ENCODE measurements at places on chromosomes 7 and 10. TPM values are rescaled to one million over a fixed set of nuclear protein-coding genes. Genes with fewer than 3 reads are reported as not detected.

DNA sequence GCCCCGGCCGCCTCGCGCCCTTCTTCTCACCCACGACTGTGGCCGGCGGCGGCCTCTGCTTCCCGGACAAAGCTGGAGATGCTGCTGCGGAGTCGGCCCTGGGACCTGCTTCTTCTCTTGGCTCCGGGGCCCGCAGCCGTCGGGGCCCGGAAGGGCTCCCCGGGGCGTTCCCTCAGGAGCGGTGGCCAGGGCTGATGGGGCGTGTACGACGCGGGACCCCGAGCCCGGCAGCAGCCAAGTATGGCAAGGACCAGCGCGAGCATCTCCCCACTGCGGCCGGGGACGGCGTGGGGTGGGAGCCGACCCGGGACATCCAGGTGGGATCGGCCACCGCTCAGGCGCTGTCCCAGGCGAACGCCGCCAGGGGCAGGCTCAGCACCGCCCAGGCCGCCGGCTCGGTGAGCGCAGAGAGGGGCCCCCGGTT is 27.6 kb upstream of the BMS1 start:
- H3K4me3 ChIP-seq, result no peak overlapping the region
- no peak for DNase-seq
- H3K36me3 ChIP-seq, result no peaks in the 10 kb centered on the region
- peaks cover 20% of the 10 kb centered on the region for H3K27me3 ChIP-seq
- peaks cover 17% of the 10 kb centered on the region for H3K4me1 ChIP-seq
- H3K27ac ChIP-seq, result no peak overlapping the region

GRCh38 chr10:70432561-70433263 is 8.8 kb downstream of the NODAL start:
- H3K27ac ChIP-seq, result peak overlapping the region; percentile 89
- peaks cover 25% of the 10 kb centered on the region for H3K36me3 ChIP-seq
- H3K4me3 ChIP-seq, result peak overlapping the region; percentile 58
- H3K4me1 ChIP-seq, result peaks cover 10% of the 10 kb centered on the region

GRCh38 chr10:52895059-52895458 is 122.5 kb upstream of the MBL2 start:
- H3K27ac ChIP-seq, result no peak overlapping the region
- H3K4me1 ChIP-seq, result no peaks in the 10 kb centered on the region
- H3K27me3 ChIP-seq, result peaks cover 10% of the 10 kb centered on the region
- H3K4me3 ChIP-seq, result no peak overlapping the region

- H3K36me3 ChIP-seq, result no peaks in the 10 kb centered on the region
- peak; percentile 60 for DNase-seq
- no peaks in the 10 kb centered on the region for H3K27me3 ChIP-seq
- peaks cover 26% of the 10 kb centered on the region for H3K4me1 ChIP-seq
- peak overlapping the region; percentile 86 for H3K4me3 ChIP-seq
Measured at GRCh38 chr7:50739744-50740435, 42.8 kb downstream of the GRB10 start.

- peaks cover 21% of the 10 kb centered on the region for H3K36me3 ChIP-seq
- H3K4me1 ChIP-seq, result no peaks in the 10 kb centered on the region
- H3K4me3 ChIP-seq, result no peak overlapping the region
- no peaks in the 10 kb centered on the region for H3K27me3 ChIP-seq
Measured at GRCh38 chr10:45607276-45607675, 65.3 kb downstream of the ZFAND4 start.

GRCh38 chr7:90225181-90225580 is 13.6 kb downstream of the STEAP2 start:
- peaks cover 31% of the 10 kb centered on the region for H3K27me3 ChIP-seq
- no peaks in the 10 kb centered on the region for H3K36me3 ChIP-seq

DNA sequence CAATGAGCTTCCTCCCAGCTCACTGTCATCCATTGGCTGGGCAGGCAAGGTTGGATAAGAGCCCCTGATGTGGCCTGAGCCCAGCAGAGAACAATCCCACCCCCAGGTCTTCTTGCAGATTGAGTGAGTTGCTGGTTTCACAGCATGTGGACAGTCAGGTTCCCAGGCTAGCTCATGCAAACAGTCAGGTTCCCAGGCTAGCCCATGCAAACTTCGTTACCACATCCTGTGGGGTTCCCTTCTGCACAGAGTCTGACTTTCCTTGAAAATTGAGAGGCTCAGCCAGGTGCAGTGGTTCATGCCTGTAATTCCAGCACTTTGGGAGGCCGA is 67.1 kb downstream of the TMEM130 start:
- no peak overlapping the region for H3K4me3 ChIP-seq
- no peak overlapping the region for H3K27ac ChIP-seq
- peaks cover 17% of the 10 kb centered on the region for H3K36me3 ChIP-seq
- no peak for DNase-seq

DNA sequence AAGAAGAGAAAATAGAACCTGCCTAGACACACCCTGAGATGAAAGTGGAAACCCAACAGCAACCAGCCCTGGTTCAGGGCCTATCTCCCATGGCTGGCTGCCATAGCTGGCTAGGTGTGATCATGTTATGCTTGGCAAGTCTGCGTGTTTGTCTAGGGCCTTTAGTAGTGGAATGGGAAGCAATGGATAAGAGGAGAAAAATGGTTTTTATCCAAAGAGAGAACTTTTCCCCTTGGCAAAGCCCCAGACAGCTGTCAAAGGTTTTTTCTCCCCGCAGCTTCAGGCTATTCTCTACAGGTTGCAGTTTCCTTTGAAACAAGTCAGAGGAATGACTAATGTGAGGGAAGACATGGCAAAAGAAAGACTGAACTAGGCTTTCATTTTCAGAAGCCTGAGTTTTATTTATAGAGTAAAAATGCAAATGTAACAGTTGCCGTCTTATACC is 161.5 kb downstream of the SEMA3D start:
- H3K27ac ChIP-seq, result no peak overlapping the region
- H3K27me3 ChIP-seq, result no peaks in the 10 kb centered on the region
- no peaks in the 10 kb centered on the region for H3K36me3 ChIP-seq
- no peak overlapping the region for H3K4me3 ChIP-seq

GRCh38 chr10:30828164-30828563 is 198.6 kb upstream of the LYZL2 start:
- no peak overlapping the region for H3K4me3 ChIP-seq
- no peaks in the 10 kb centered on the region for H3K36me3 ChIP-seq
- DNase-seq, result no peak
- peaks cover 9% of the 10 kb centered on the region for H3K27me3 ChIP-seq
- H3K27ac ChIP-seq, result no peak overlapping the region
- H3K4me1 ChIP-seq, result no peaks in the 10 kb centered on the region

DNA sequence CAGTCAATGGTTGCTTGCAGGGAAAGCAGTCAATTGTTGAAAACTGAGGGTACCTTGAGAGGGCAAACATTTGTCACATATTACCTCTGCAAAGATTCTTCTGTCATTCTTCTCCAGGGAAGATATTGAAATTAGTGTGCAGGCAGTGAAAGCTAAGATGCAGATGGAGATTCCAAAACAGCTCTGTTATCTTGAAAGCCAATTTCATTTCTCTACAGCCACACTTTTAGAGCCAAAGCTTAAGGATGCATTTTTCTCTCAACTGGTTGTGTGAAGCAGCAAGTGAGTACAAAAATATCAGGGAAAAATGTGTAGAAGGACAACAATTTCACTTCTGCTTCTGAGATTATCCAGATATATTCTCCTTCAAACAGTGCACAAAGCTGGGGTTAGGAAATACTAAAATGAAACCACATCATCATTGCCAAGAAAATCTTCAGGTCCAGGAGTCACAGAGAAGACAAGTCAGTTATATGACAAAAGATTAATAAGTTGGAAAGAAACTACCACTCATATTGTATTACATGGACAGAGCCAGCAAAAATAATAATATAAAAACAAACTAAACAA is 16.3 kb downstream of the SGMS1 start:
- H3K4me1 ChIP-seq, result peaks cover 39% of the 10 kb centered on the region
- no peak for DNase-seq
- H3K27ac ChIP-seq, result no peak overlapping the region
- no peaks in the 10 kb centered on the region for H3K27me3 ChIP-seq

- H3K4me3 ChIP-seq, result no peak overlapping the region
- H3K27me3 ChIP-seq, result peaks cover 36% of the 10 kb centered on the region
- no peak overlapping the region for H3K27ac ChIP-seq
- DNase-seq, result no peak
Measured at GRCh38 chr10:124088915-124089314, 4.5 kb downstream of the CHST15 start.

DNA sequence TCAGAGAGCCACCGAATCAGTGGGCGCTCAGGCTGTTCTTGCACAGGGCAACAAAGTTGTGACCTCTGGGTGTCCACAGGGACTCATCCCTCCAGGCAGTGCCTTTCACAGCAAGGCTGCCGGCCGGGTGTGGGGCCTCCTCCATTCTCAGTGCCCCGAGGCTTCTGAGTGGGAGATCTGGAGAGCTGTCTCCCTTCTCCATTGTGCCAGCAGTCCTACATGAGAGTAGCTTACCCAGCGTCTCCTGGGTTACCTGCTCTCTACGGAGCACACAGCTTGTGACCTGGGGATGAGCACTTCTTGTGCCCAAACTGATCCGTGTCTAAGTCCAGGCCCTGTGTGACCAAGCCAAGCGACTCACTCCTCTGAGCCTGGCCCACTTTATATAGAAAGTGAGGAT is 240.9 kb upstream of the GRB10 start:
- DNase-seq, result no peak
- H3K27me3 ChIP-seq, result no peaks in the 10 kb centered on the region
- no peaks in the 10 kb centered on the region for H3K4me1 ChIP-seq
- H3K27ac ChIP-seq, result no peak overlapping the region
- no peaks in the 10 kb centered on the region for H3K36me3 ChIP-seq
- no peak overlapping the region for H3K4me3 ChIP-seq

DNA sequence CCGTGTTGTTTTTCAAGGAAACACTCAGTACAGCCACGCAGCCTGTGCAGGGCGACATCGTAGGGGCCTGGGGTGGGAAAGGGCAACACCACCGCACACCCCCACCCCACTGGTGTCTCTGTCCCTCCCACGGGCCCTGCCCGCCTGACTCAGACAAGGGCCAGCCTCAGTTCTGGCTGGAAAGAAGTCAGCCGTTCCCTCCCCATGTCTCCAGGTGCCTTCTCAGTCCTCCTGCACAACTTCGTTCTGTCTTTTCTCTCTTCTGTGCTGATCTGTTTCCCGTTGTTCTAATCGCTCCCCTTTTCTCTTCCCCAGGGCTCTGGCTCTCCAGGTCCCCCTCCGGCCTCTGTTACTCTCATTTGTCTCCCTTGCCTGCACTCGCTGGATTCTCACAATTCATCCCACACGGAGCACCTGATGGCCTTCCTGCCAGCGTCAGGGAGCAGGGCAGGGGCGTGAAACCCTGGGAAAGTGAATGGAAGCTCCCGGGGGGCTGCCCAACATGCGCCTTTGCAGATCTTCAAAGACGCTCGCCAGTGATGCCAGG is 97.7 kb downstream of the WDR37 start:
- H3K4me3 ChIP-seq, result no peak overlapping the region
- no peak for DNase-seq
- H3K36me3 ChIP-seq, result no peaks in the 10 kb centered on the region

DNA sequence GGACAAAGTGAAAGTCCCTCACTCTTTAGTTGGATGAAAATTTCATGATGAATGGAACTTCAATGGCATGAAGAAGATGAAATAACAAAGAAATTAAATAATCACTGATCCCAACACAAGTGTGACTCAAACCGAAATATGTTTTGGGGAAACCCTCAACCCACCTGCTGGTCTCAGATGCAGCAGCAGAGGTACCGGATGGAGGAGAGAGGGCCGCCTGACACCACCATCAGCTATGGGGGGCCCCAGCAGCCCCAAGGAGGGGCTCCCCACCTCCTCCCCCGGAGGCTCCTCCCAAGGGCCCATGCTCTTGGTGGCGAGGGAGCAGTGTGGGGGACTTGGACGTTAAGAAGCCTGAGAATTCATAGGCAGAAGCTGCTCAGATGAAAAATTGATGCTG is 137.2 kb upstream of the ADARB2 start:
- H3K27ac ChIP-seq, result no peak overlapping the region
- DNase-seq, result no peak
- no peak overlapping the region for H3K4me3 ChIP-seq

GRCh38 chr7:36188266-36188665 is 35.2 kb downstream of the EEPD1 start:
- no peaks in the 10 kb centered on the region for H3K27me3 ChIP-seq
- no peak overlapping the region for H3K4me3 ChIP-seq
- no peaks in the 10 kb centered on the region for H3K4me1 ChIP-seq
- no peaks in the 10 kb centered on the region for H3K36me3 ChIP-seq

GRCh38 chr7:143217806-143218205 is 4.0 kb upstream of the TAS2R40 start:
- peaks cover 4% of the 10 kb centered on the region for H3K27me3 ChIP-seq
- DNase-seq, result no peak
- H3K4me3 ChIP-seq, result no peak overlapping the region

DNA sequence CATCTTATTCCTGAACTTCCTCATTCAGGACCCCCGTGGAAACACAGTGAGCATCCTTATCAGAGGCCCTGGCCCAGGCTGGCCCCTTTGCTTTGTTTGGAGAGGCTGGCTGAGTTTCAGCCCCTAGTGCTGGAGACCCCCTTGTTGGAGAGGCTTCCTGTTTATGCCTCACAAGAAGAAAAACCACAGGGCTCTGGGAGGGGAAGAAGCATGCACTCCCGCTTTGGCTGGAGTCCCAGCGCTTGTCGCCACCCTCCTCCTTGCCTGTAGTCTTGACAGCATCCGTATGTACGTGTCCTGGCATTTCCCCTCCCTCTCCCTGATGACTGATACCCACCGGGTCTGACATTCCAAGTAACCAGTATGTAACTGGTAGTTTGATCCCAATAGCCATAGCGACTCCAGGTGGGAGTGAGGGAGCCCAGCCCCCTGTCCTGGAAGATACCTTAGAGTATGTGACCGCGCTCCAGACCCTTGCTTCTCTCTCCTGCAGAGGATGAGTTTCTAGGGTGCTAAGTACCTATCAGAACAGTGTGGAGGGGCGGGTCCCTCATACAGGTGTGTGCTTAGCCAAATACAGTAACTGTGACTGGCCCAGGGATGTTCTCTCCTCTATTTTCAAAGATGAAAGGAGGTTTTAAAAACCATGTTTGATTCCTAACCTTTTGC is 6.9 kb upstream of the ATP6V0E2 start:
- no peak for DNase-seq
- H3K27ac ChIP-seq, result peak overlapping the region; percentile 97
- peaks cover 99% of the 10 kb centered on the region for H3K4me1 ChIP-seq
- peak overlapping the region; percentile 85 for H3K4me3 ChIP-seq

GRCh38 chr7:94176694-94177200 is 172.6 kb upstream of the BET1 start:
- peaks cover 2% of the 10 kb centered on the region for H3K27me3 ChIP-seq
- H3K4me1 ChIP-seq, result no peaks in the 10 kb centered on the region
- no peaks in the 10 kb centered on the region for H3K36me3 ChIP-seq
- no peak for DNase-seq
- no peak overlapping the region for H3K27ac ChIP-seq

- H3K36me3 ChIP-seq, result no peaks in the 10 kb centered on the region
- no peaks in the 10 kb centered on the region for H3K27me3 ChIP-seq
- no peak overlapping the region for H3K4me3 ChIP-seq
- H3K4me1 ChIP-seq, result peaks cover 2% of the 10 kb centered on the region
Measured at GRCh38 chr10:119754085-119754484, 28.2 kb downstream of the INPP5F start.

Gene TSPAN13
- 1.4 TPM for total RNA-seq

Gene EN2
- total RNA-seq, result not detected

Gene CFAP58
- not detected for total RNA-seq

Gene ZNF722
- total RNA-seq, result not detected

Gene HIBADH
- 16.1 TPM for total RNA-seq

Gene PDE6C
- not detected for total RNA-seq

Gene CADPS2
- not detected for total RNA-seq

Gene SNX10
- 6.1 TPM for total RNA-seq

Gene OR2A12
- not detected for total RNA-seq

Gene ATP5MK
- 140 TPM for total RNA-seq
